NCI-H187 treated with DMSO at 0.1 percent for 48 hours (cell line): ENCODE measurements at places on chromosomes 2 and 18.

DNA sequence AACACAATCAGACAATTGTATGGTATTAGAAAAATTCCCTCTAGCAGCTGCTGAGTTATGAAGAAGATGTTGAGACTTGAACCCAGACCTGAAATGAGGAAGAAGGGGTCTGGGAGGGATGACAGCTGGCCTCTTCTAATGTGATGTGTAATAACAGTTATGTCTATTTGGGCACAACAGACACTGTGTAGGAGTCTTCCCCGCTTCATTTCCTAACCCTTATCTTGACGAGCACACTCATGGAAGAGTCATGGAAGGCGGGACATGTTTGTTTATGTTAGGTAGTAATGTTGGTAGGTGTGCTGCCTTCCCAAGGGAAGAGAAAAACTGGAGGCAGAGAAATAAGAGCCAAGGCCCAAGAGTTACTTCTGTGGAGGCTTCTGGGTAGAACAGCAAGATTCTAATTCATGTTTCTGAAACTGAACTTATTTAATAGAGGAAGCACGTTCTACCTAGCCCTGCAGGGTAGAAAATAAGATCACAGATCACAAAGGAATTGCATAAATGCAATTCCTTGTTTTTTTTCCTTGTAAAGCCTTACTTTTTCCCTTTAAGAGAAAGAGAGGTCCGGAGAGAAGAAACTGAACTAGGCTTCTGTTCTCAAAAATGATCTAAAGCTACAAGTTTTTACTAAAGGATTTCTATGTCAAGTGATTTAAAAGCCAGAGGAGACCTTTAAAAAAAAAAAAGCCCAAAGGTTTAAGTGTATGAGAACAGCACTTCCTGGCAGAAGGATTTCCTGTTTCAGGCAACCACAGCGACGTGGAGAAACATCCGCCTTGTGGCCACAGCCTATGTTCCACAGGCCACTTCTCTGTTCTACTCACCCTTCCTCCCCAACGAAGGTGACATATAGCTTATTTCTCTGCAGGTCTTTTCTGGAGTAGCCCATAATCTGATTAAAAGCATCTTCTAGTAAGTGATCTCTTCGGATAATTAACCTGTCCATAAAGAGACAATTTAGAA, 68.5 kb upstream of the STK17B start:
- no peak for DNase-seq

DNA sequence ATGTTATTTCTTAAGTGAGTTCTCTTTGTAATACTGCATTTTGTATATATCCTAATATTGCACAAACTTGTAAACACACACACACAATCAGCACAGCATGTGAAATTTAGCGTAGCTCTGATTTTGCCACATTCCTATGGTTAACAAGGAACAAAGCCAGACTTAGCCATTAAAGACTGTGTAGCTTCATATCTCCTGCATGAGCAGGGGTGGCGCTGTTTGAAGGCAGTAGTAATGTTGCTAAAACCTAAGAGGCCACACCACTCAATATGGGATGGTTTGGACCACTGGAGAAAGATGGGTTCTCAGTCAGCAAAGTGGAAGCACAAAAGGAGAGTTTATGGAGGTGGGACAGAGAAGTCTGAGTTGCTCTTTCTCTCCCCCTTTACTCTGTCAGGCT, 61.1 kb upstream of the RND3 start:
- DNase-seq = no peak

DNA sequence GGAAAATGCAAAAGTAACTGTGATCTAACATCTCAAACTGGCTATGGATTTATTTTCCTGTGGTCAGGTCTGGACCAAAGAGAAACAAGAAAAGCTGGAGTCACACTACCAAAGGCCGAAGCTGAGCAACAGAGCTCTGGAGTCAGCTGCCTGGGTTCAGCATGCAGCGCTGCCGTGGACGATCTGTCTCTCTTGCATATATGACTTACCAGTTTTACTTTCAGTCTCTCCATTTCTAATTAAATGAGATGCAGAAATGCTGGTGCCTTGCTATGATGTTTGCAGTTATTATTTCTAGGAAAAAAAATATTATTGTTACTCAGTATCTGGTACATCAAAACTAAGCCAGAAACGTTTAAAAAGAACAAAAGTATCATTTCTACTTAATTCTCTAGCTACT, 813.2 kb downstream of the RNF144A start:
- no peak for DNase-seq

- DNase-seq = no peak
Observed at GRCh38 chr2:219334076-219334475, 1.5 kb upstream of the RESP18 start.

- DNase-seq = no peak
Observed at GRCh38 chr2:188786368-188786841, 187.8 kb upstream of the COL3A1 start.

DNA sequence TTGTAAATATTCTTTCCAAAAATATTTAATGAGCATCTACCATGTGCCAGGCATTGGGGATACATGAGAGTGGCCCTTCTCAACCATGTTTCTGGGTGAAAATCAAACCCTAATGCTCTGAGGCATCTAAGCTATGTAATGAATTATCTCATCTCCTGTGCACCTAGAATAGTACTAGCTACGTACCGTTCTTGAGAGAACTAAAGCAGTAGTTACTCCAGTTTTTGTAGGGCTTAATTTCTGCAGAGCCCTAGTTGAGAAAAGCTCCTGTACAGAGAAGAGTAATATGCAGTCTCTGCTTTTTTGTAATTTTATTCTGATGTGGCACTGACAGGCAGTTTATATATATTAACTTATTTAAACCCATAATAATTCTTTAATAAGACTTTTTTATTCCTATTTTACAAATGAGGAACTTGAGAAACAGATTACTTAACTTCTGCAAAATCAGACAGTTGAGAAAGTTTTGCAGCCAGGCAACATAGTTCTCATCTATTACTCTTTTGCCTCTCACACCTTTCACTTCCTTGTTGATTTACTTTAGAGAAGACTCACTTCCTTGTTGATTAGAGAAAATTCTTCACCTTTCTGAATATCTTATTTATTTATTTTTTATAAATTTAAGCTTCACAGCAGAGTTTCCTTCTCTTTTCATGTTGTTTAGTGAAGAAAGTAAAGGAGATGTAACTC, 3.1 kb downstream of the SPOPL start:
- DNase-seq = no peak

GRCh38 chr2:224851811-224852210, 135.6 kb upstream of the CCDC195 start:
- DNase-seq = no peak

DNA sequence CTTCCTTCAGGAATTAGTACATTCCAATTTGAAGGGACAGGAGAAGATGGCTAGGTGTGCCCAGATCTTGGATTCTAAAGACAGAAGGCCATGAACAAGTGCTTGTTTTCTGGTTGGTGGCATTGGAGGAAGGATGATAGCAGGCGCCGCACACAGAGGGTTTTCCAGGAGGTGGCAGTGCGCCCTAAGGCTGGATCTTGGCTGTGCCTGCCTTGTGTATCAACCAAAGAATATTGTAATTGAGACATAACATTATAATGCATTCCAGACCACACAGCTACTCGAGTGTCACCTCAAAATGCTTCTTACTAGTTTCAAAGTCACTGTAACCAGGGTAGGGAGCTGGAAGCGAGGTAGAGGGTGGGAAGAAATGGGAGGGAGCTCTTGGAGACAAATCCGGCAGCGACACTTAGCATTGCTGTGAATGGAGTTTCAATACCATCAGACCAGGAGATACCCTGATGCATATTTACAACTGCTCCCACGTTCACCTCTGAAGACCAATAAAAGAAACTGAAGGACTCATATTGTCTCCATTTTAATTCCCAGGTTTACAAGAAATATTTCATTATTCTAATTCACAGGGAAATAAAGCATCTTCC, 42.5 kb downstream of the CPO start:
- no peak for DNase-seq

GRCh38 chr2:233032551-233033320, at the start of gene NEU2:
NEU2 (plus strand) TSS chr2:233032672; CDS start chr2:233032672, 0 bp downstream.
- DNase-seq = no peak
